SK-N-SH (cell line): ENCODE measurements at places on chromosomes 1 and 21. TPM values are rescaled to one million over a fixed set of nuclear protein-coding genes. Genes with fewer than 3 reads are reported as not detected.

The OR2L8 gene
- not detected in 2 replicates for polyA plus RNA-seq

The CELA3B gene
- not detected in 2 replicates for polyA plus RNA-seq

The B3GALT2 gene
- 0.23 and 0.37 TPM in 2 replicates for polyA plus RNA-seq

The SH2D1B gene
- polyA plus RNA-seq: not detected in 2 replicates

The JAM2 gene
- 8.3 and 8.4 TPM in 2 replicates for polyA plus RNA-seq

- peak; percentile 79 for DNase-seq
These were observed 1.3 kb downstream of the PCNT start for GRCh38 chr21:46325073-46325912.

DNA sequence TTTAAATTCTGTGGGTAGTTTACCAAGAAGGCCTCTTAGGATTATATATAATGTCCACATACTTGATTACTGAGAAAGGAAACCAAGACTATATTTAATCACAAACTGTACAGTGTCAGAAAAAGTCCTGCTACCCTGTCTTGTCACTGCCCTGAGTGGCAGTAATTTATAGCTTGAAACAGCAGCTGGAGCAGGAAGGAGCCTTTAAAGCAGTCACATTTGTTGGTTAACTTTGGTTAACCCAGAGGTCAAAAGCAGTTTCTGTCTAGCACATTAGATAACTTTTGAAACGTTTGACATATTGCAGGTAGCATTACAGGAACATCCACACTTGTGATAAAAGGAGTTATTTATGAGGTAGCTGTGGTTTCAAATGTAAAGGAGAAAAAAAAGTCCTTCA lies 161.7 kb downstream of the ROR1 start:
- DNase-seq: no peak
